ENCODE measurements at places on chromosomes 3 and 15.

GRCh38 chr3:107218864-107219269 lies 158.4 kb upstream of the CCDC54 start:
- no peak for DNase-seq

- DNase-seq: no peak
These were observed 1334.4 kb upstream of the ALCAM start for GRCh38 chr3:104032283-104032682.

GRCh38 chr3:148227534-148227933 lies 470.2 kb upstream of the AGTR1 start:
- DNase-seq: no peak

GRCh38 chr15:83656943-83657528 lies 3.1 kb downstream of the ADAMTSL3 start:
- no peak for DNase-seq

DNA sequence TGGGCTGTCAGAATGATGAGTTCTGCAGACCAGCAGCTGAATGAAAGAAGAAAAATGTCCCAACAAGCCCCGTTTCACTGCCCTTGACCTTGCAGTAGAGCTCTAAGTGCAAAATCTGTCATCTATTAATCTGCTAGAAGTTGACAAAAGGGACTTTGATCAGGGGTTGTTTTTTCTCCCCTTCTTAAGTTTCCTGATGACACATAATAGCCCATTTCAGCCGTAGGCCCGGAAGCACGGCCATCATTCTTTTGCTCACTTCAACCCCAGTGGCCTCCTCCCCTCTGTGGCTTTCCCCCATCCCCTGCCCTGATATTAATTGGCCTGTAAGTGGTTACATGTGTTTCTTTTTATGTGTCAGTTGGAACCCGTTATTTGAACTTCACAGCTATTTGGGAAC lies 298.9 kb downstream of the RPLP1 start:
- no peak for DNase-seq

GRCh38 chr15:77001351-77001750 lies 6.4 kb downstream of the PSTPIP1 start:
- DNase-seq: no peak

DNA sequence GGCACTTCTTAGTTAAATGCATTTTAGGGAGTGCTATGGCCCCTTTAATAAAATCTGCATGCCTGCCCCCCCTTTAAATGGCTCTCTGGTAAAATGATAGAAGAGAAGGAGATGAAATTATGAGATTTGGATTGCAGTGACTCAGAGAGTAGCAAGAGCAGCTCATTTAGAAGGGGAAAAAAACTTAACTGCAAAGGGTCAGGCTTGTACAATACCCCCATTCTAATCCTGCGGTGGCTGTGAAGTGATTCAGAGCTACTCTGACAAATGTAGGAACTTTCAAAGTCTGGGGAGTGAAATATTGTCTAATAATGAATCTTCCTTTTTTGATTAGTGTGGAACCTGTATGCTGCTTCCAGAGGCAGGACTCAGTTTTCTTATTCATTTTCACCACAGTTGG lies 44.1 kb upstream of the TBC1D23 start:
- DNase-seq: no peak

GRCh38 chr3:16907243-16907642 lies 22.5 kb downstream of the PLCL2 start:
- no peak for DNase-seq

GRCh38 chr3:140234256-140234655 lies 299.3 kb downstream of the CLSTN2 start:
- DNase-seq: no peak

Measured in stimulated activated effector memory CD8-positive, alpha-beta T cell treated with anti-CD3 and anti-CD28 coated beads, Interleukin-12 subunit alpha, Interleukin-12 subunit beta, amount 100 ng/mL, for 72 hours (primary cell).